Testis (tissue), 5 donors: ENCODE measurements at places on chromosomes 2 and 18. TPM values are rescaled to one million over a fixed set of nuclear protein-coding genes. Genes with fewer than 3 reads are reported as not detected.

The STAT4 gene
- 36.4 TPM for total RNA-seq

The NAT8 gene
- total RNA-seq, result not detected

DNA sequence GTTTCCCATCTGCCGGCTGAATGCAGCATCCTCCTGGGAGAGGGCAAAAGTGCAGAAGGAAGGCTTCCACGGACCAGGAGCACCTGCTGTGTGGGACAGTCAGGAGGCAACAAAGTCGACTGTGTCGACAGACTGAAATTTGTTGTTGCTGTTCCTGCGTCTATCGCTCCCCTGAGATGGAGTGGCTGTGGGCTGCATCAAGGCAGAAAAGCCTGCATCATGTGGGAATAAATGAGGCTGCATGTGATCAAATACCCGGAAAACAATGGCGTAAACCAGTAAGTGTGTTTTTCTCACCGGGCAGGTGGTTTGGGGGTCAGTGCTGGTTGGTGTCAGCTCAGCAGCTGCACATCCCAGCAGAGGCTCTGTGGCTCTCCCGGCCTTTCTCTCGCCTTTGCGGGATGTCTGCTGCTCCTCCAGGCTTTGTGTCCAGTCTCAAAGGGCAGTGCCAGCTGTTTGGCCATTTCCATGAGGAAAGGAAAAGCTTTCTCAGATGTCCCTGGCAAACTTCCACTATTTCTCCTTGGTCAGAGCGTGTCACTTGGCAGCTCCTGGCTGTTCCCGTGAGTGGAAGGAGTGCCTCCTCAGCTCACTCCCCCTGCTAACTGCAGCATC is 262.4 kb downstream of the NDUFA10 start:
- DNase-seq, result peak; percentile 57

- no peak for DNase-seq
Observed at GRCh38 chr2:144943293-144943941, 423.5 kb upstream of the ZEB2 start.

DNA sequence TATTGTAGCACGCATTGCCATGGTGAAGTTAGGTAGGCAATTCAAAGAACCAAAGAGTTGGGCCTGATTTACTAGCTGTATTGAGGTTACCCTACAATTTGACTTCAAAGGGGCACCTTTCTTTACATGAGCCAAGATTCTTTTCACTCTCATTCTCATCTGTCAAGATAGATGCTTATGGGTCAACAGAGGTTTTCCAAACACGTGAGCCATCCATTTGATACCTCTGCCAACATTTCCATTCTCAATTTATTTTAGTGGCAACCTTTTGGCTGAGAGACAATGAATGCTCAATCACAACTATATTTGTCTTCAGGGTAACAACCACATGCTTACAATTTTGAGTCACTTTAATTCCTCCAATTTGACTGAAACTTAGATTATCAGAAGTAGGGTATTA is 370.6 kb upstream of the CDH20 start:
- no peak for DNase-seq

DNA sequence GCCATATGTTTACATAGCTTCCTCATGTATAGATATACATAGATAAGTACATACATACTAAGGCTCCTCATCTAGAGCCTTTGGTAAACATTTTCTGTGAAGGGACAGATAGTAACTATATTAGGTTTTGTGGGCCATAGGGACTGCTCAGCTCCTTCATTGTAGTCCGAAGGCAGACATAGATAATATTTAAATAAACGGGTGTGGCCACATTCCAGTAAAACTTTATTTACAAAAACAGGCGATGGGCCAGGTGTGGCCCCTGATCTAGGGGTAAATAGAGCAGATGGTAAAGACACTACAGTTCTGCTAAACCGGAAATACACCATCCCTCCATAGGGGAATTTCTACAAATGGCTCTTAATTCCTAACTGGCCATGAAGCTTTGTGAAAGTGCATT is 7.3 kb downstream of the COQ10B start:
- no peak for DNase-seq

DNA sequence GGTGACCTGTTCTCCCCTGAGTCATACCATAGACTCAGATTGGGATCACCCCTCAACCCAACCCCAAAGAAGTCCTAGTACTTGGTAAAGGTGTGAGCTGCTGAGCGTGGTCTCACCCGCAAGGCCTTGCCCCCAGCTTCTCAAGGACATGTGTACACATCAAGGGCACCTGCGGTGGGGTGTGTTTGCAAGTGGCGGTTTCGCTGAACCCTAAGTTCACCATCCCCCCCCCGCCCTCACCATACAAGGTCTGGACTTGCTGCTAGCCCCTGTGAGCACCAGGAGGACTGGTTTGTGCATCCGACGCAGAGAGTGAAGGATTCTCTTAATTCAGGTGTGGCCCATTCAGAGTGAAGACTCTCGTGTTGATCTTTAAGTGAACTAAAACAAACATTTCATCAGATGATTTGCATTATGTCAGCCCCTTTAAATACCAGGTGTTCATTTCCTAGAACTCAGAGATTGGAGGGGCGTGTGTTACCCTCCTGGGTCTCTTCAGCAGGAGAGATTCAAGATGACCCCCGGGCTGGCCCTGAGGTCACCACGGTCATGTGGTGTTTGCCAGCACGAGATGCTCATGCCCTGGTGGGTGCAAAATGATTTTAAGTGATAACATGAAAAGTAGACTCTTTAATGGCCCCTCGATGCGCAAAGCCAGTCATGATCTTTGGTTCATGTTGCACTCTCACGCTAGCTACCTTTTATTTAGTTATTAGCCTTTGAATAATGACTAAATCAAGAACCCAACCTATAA is 27.8 kb downstream of the MTERF4 start:
- DNase-seq, result peak; percentile 9

GRCh38 chr18:62844850-62845643 is 129.7 kb downstream of the PHLPP1 start:
- no peak for DNase-seq

GRCh38 chr2:30439296-30439695 is 7.8 kb upstream of the LCLAT1 start:
- no peak for DNase-seq

DNA sequence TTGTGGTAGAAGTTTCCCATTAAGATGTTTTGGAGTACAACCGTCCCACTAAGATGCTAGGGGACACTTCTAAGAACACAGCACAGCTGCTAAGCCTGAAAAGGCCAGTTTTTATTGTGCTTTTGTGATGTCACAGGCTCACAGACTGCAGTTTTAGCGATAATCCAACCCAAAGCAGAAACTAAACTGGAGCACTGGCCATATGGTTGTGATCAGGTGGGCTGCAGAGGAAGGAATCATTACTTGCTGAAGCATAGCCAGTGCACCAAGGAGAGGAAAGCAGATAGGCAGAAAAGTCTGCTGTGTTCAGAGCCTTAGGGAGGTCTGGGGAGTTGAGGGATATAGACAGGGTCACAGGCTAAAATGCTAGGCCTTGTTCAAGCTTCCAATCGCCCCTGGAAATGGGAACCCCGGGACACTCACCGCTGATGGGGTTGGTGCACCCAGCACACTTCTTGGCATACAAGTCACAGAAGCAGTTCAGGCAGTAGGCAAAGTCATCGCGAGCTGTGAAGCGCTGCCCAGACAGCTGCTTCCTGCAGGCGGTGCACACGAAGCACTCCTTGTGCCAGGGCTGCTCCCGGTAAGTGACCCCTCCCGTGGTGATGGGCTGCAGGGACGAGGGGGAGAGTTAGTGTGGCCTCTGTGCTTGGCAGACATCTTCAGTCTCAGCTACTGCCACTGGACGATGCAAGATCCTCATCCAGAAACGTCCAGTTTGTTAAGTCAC is 25.7 kb downstream of the C2orf49 start:
- no peak for DNase-seq

- DNase-seq, result no peak
Observed at GRCh38 chr2:181627545-181627944, 29.4 kb downstream of the CERKL start.
